GM13977 (cell line): ENCODE measurements at places on chromosomes 6 and 20.
A peak's percentile ranks its signal among the peaks of the same experiment; 100 is the strongest.

DNA sequence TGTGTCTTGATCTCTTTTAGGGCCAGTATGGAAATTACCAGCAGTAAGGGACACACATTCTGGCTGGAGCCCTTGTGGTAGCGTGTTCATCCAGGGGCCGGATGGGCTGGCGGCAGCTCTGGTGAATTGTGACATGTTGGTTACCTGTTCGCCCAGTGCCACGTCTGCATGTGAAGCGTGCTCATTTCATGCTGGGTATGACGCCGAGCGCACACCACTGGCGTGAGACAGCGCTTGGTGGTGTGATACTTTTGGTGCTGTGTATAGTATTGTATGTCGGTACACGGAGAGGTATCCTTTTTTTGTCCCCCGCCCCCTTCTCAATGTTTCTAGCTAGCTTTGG lies 3.7 kb upstream of the MTG2 start:
- DNase-seq: no peak

DNA sequence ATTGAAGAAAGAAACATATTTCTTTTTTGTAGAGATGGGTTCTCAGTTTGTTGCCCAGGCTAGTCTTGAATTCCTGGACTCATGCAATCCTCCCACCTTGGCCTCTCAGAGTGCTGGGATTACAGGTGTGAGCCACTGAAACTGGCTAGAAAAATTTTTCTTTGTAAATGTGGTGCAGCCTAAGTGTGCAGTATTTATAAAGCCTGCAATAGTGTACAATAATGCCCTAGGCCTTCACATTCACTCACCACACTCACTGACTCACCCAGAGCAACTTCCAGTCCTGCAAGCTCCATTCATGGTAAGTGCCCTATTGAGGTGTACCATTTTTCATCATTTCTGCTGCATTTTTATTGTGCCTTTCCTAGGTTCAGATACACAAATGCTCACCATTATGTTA lies 31.4 kb downstream of the NHSL1 start:
- DNase-seq: no peak

DNA sequence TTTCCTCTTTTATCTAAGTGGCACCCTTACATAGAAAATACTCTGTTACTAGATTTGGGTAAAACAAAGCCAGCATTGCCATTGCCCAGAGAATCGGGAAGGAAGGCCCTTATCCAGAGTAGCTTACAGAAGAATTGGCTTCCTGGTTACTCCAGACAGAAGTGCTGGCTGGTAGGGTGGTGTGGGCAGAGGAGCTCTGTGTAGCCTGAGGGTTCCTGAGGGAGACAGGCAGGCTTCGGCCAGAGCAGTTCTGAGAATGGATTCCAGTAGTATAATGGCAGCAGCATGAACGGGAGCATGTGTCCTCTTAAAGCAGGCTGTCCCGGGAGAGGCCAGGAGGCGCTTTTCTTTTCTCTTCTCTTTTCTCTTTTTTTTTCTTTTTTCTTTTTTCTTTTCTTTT lies 11.9 kb downstream of the CUL9 start:
- no peak for DNase-seq

GRCh38 chr6:134394208-134394607 lies 76.3 kb upstream of the SGK1 start:
- DNase-seq: no peak

DNA sequence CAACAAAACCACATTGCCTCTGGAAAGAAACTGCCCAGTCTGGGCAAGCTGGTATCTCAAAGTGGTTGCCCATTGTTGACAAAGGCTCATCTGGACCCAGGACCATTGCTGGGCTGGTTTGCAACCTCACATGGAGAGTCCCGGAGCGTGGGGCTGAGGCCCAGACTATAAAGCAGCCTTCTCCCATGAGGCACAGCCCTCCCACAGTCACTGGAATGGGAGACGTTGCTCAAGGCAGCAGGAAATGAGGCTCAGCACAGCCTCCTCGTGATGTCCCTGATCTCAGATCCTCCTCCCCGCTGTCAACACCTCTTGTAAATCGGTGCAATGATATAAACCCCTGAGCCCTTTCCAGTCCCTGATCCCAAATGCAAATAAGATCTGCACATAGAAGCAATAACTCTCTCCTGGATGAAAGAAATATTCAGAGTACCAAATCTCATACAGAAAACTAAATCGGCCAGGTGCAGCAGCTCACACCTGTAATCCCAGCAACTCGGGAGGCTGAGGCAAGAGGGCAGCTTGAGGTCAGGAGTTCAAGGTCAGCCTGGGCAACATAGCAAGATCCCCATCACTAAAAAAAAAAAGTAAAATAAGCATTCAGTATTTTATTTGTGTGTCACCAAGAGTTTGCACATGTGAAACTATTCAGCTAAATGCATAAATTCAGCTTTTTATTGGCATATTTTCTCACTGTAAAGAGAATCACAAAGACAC lies 103.0 kb upstream of the RREB1 start:
- no peak for DNase-seq

DNA sequence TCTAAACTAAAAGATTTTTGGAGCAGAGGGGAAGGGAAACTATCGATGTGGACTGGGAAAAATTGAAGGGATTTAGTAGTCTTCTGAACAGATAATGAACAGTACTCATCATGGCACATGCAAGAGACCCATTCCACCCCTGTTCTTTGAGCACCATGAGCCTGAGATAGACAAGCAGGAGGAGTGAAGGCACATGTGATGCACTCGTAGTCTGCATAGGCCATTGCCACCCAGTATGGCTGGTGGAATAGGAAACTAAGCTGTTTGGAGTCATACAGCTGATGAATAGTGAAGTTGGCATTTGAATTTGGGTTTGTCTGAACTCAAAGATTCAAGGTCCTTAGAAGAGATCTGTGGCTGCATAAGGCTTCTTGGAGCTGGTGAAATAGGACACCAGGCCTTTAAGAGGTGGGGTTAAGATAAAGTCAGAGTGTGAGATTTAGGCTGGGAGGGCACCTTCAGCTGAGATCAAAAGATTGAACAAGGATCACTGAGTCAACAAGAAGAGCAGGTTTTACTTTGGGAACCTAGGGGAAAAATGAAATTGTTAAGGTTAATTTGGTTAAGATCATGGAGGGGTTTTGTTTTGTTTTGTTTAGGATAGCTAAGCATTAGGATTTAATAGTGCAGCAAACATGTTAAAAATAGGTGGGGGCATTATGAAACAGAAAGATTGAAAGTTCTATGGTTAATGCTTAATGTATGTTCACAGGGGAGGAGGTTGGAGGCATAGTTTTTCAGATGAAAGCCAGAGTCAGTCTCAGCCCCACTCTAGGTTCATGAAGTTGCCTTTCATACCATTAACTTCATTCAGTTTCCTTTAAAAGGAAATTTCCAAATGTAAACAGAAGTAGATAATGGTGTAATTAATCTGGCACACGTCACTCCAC lies 148.8 kb downstream of the ARID1B start:
- DNase-seq: peak; percentile 31

DNA sequence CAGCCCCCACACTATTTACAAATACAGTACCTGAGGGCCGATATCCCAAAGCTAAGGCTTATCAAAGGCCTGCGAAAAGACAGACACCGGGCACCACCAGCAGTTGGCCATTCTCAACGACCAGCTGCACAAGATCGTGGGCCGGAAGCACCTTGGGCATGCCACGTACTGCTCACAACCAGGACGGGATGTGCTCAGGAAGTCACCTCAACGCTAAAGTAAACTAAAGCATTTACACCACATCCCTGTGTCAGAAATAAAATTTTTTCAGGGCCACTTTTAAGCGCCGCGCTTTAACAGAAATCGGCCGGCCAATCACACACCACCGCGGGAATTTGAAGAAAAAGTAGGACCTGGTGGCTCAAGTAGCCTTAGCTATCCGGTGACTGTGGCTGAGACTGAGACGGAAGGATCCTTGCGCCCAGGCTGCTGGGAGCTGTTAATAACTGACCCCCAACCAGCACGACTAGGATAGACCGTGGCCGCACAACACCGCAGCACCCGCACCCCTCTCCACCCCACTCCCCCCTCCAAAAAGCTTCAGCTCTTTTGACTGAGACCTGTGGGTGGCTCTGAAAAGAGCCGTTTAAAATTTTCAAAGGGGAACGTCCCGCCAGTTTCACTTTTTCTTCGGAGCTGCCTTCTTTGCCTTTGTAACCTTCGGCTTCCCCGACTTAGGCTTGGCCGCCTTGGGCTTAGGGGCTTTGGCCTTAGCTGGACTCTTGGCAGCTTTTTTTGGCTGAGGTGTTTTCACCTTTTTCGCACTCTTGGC lies 131.2 kb upstream of the BTN3A2 start:
- peak; percentile 50 for DNase-seq

GRCh38 chr6:106882138-106882537 lies 92.4 kb downstream of the CD24 start:
- no peak for DNase-seq

DNA sequence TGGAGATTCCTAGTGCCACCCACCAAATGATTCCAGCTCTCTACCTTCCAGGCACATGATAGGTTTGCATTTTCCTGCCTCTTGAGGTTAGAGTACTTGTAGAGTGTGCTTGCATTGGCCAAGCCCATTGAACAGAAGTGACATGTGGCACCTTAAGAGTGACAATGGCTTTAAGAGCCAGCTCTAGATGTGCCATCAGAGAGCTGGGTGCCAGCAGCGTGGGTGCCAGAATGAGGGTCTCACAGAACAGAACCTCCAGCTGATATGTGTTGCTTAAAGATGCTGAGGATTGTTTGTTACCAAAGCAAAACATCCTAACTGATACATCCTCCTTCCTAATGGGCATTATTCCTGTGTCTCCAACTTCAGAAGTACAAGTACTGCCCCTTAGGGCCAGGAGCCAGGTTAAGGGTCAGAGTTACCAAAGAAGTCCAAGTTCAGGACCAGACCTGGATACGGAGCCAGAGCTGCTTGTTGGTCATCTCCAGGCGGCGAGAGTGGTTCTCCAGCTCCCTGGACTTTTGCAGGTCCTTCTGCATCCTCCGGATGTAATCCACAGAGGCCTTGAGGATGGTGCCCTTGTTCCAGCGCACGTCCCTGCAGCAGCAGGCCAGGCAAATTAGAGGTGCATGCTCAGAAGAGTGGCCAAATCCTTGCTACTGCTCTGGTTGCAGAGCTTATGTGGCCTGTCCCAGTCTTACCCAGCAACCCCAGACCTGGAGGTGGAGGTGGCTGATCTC lies 47.5 kb downstream of the MDFI start:
- DNase-seq: no peak

GRCh38 chr6:3194535-3195419 lies 32.7 kb downstream of the TUBB2B start:
- DNase-seq: peak; percentile 45

DNA sequence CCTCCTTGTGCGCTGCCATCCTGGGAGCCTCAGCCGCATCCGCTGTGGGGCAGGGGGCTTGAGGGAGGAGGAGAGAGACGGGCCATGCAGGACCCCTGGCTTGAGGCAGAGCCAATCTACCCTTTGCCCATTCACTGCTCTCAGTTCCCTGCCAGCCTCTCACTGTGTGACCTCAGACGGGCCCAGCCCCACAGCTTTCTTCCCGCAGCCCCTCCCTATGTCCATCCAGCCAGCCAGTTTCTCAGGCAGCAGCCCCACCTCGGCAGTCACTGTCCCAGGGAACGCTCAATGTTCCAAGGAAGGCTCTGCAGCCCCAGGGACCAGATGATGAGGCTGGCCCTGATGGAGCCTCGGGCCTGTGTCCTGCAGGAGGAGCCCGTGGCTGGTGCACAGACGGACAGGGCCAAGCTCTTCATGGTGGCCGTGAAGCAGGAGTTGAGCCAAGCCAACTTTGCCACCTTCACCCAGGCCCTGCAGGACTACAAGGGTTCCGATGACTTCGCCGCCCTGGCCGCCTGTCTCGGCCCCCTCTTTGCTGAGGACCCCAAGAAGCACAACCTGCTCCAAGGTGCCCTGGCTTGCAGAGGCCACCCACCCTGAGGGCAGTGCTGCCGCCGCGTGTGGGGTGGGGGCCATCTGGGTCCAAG lies 3.9 kb upstream of the TNFRSF6B start:
- no peak for DNase-seq

DNA sequence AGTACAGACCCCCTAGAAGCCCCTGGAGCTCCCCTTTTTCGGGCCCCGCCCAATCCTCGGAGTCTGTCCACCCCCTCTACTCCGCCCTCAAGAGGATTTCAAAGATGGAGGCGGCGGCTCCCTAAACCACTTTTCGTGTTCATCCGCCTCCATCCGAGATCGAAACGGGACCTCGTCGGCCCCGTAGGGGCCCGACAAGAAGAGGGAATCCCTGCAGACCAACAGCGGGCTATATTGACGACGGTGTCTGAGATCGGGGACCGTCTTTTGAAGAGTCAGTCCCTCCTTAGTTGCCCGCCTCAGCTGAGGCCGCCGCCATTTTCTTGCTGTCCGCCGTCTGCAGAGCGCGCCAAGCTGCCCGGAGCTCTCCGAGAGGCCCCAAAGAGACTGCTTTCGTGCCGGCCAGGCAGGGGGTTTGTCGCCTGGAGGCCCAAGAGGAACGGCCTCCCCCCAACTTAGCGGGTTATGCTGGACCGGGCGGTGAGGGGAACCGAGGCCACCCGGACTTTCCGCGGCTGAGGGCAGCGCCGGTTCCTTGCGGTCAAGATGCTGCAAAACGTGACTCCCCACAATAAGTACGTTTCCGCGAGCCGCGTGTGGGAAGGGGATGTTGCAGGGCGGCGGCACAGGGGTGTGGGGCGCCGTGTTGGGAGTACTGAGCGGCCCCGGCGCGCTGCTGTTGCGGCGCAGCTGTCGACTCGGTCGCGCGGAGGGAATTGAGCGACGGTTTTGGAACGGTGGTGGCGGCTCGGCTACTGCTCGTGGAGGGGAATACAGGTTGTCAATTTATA lies 4.2 kb downstream of the BRD2 start:
- peak; percentile 75 for DNase-seq

- DNase-seq: no peak
Observed at GRCh38 chr6:33976437-33977360, 169.2 kb downstream of the GRM4 start.

GRCh38 chr6:19719691-19720128 lies 117.5 kb upstream of the ID4 start:
- no peak for DNase-seq

- DNase-seq: peak; percentile 27
Observed at GRCh38 chr6:119446115-119446554, 96.6 kb upstream of the MAN1A1 start.

DNA sequence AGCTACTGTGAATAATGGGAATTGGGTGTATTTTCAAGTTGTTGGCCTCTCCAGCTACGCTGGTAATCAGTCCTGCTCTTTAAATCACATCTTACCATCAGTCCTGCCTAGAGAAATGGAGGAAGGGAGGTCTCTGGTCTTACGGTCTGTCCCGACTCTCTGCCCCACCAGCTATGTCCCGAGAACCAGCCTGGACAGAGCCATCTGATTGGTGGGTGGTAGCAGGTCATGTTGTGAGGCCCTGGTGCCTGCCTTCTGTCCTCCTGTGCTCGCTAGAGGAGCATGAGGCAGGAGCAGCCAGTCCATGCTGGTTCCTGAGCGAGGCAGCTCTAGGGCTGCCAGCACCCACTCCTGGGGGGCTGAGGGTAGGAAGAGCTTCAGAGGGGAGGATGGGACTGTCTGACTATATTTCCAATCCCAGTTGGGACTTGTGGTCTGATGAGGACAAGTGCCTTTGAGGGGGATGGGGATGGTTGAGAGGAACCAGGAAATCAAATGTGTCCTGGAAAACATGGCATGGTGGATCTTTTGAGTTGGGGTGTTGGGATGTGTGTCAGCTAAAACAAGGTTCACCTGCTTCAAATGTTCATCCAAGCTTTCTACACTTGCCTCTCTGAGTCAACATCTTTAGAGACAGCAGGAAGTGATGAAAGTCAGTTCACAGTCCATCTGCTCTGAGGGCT lies 33.0 kb downstream of the SYNJ2 start:
- DNase-seq: no peak
